ENCODE measurements at places on chromosomes 6 and 20. TPM values are rescaled to one million over a fixed set of nuclear protein-coding genes. Genes with fewer than 3 reads are reported as not detected.

DNA sequence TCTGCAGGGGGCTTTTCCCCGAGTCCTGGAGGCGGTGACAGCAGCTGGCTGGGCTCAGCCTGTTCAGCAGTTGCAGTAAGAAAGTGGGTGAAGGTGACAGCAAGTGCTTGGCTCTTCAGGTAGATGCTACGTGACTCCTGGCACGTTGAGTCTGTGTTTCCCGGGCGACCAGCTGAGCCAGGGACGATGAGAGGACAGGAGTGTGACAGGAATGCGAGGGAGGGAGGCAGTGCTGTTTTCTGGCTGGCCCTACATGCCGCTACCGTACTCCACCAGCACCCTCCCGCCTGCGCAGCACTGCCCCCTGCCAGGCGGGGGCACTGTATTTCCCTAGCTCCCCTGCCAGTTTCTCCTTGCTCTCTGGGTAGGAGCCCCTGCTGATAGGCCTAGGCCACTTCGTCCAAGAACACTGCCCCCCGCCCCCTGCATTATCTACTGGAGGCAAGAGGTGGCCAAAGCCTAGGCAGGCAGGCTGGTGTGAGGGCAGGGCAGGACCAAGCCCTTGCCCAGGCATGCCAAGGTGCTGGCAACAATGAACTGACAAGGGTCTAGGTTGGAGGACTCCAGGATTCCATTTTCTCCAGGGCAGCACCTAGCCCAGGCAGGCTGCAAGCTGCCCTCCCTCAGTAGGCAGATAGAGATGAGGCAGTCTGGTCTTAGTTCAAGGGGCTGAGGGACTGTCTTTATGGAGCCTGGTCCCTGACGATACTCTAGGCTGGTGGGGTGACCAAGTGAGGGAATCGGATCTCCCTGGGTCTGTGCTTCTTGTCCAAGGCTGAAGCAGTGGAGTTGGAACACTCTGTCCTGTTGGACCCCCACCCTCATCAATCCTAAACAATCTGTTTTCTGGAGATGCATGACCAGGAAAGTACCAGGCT lies 19.2 kb downstream of the MRPS18A start:
- peak; percentile 93 for DNase-seq

DNA sequence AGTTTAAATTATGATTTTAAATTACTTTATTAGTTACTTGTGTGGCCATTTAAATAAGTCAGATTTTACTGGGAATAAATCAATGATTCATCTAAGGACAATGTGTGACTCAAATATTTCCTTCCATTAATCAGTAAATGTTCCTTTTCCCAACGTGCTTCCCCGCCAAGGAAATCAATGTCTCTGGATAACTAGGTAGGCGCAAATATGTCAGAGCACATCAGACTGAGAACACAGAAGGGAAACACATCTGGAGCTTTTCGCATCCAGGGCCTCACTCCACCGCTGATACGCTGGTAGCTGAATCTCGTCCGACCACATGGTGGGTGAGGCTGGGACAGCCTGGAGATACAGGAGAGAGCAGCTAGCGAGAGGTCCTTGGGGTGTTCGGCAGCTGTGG lies 56.4 kb upstream of the RPS6KA2 start:
- no peak for DNase-seq

DNA sequence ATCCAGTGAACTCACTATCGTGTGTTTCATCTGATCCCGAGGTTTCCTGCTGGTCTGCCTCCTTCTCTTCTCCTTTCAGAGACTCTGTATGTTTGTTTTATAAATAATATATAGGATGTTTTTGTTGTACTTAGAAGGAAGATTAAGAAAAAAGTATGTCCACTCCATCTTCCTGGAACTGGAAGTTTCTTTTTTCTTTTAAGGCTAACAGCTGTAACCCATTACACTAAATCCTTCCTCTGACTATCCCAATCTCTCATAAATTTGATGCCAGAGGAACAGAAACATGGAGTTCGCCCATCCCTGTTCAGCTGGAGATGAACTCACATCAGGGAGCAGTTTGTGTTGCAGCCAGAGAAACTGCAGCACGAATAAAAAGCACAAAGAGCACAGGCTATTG lies 20.7 kb downstream of the RIPK1 start:
- peak; percentile 51 for DNase-seq

DAAM2 gene
- 20.7 TPM for polyA plus RNA-seq

ASIP gene
- 0.76 TPM for polyA plus RNA-seq

GRCh38 chr6:142192343-142192742 lies 45.3 kb downstream of the VTA1 start:
- DNase-seq, result no peak

BEND3 gene
- polyA plus RNA-seq, result 9.9 TPM

- DNase-seq, result no peak
These were observed 12.8 kb downstream of the MAS1L start for GRCh38 chr6:29474996-29475395.

NMBR gene
- polyA plus RNA-seq, result 0.28 TPM

DNA sequence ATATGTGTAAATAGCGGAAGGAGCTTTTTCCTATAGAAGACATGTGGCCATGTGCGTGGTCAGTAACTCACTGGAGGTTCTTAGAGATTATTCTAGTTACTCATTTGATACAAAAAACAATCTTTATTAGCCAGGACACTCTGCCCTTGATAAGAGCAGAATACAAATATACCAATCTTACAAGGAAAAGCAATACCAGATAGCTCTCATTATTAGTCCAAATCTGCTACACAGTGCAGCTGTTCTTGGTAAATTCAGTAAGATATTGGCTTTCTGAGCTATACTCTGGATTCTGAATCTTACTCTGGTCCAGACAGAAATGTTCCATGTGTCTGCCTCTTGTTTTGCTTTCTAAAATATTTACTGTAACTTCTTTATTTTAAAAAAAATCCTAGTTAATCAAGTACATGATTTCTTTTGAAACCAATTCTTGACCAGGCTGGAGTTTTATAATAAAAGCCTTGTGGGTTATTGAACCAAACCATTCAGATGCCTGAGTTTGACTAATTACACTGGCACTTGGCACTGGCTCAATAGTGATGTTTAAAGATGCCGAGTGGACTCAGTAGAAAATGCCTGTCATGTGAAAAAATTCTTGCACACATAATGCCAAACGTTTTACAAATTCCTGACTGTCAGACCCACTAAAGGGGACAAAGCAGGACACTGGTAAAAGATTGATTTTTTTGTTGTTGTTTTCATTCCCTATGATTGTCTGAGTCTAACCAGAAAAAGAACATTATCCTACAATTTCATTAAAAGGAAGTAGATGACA lies 242.8 kb upstream of the TCF21 start:
- no peak for DNase-seq

FAM83B gene
- polyA plus RNA-seq, result 7.2 TPM

GRCh38 chr6:155561257-155561965 lies 105.8 kb upstream of the NOX3 start:
- DNase-seq, result no peak

FERMT1 gene
- polyA plus RNA-seq, result 6.0 TPM

CLVS2 gene
- 0.10 TPM for polyA plus RNA-seq

DNA sequence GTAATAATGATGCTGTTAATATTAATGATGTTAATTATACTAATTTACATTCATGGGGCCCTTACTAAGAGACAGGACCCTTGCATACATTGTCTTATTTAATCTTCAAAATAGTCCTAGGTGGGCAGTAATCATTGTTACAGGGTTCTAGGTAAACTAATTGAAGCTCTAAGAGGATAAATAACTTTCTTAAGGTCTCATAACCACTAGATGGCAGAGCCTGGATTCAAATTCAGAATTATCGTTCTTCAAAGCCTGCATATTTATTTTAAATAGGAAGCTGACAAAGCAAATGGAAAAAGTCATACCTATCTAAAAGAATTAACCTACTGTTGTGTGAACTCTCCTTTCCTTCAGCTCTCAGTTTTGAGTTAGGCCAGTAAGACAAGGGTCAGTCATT lies 23.5 kb downstream of the PTCHD4 start:
- no peak for DNase-seq

COL9A3 gene
- 13.9 TPM for polyA plus RNA-seq

- DNase-seq, result no peak
These were observed 24.4 kb downstream of the MARCKS start for GRCh38 chr6:113881478-113881980.

DNA sequence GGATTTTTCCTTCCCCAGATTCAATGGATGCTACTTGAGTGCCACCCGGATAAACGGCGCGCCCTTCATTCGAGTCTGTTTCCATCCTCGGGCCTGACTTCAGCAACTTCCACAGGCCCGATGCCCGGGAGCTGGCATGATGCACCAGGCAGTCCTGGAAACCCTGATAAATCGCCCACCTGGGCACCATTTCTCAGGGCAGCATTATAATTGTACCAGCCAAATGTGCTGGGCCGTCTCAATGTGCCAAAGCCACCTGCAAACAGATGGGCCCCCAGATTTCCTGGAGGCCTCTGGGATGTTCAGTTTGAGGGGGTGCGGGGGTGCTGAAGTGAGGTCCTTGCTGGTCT lies 65.8 kb downstream of the NOL4L start:
- DNase-seq, result no peak

- DNase-seq, result peak; percentile 88
These were observed 64.1 kb downstream of the CLIC5 start for GRCh38 chr6:45951321-45952167.
